Foreskin keratinocyte (primary cell): ENCODE measurements at places on chromosomes 5 and 9. TPM values are rescaled to one million over a fixed set of nuclear protein-coding genes. Genes with fewer than 3 reads are reported as not detected.

The LECT2 gene
- not detected in 2 replicates for polyA plus RNA-seq

The MCTP1 gene
- 0.10 and 0.40 TPM in 2 replicates for polyA plus RNA-seq

The POLR3G gene
- polyA plus RNA-seq, result 11.9 and 15.3 TPM in 2 replicates

The ZFP62 gene
- 7.6 and 9.2 TPM in 2 replicates for polyA plus RNA-seq

The PHF2 gene
- 8.6 and 9.1 TPM in 2 replicates for polyA plus RNA-seq

The C5orf58 gene
- polyA plus RNA-seq, result not detected in 2 replicates

The IL4 gene
- polyA plus RNA-seq, result not detected in 2 replicates

The HTR4 gene
- polyA plus RNA-seq, result not detected in 2 replicates

The TAL2 gene
- polyA plus RNA-seq, result not detected in 2 replicates

The PCDHA9 gene
- polyA plus RNA-seq, result 0.01 TPM in 1 of 2 replicates, not detected in the other

The FOXD4L6 gene
- 0.02 TPM in 1 of 2 replicates, not detected in the other for polyA plus RNA-seq

The GRXCR2 gene
- polyA plus RNA-seq, result not detected in 2 replicates

The NPR3 gene
- not detected in 2 replicates for polyA plus RNA-seq

The CACFD1 gene
- polyA plus RNA-seq, result 2.2 and 3.7 TPM in 2 replicates

The CCDC69 gene
- 3.5 and 4.2 TPM in 2 replicates for polyA plus RNA-seq

The PAEP gene
- not detected in 2 replicates for polyA plus RNA-seq

The SHISAL2B gene
- not detected in 2 replicates for polyA plus RNA-seq

The ASS1 gene
- 40.9 and 66.4 TPM in 2 replicates for polyA plus RNA-seq

The BRINP1 gene
- 0.03 TPM in 2 replicates for polyA plus RNA-seq

The SUSD3 gene
- 0.18 and 0.24 TPM in 2 replicates for polyA plus RNA-seq

The NME5 gene
- polyA plus RNA-seq, result 0.10 and 0.16 TPM in 2 replicates

The ORM2 gene
- polyA plus RNA-seq, result not detected in 2 replicates
